ENCODE measurements at places on chromosomes 16 and 17. TPM values are rescaled to one million over a fixed set of nuclear protein-coding genes. Genes with fewer than 3 reads are reported as not detected.

SYCE1L gene
- total RNA-seq, result not detected

SLC38A8 gene
- not detected for total RNA-seq

BEAN1 gene
- 4.1 TPM for total RNA-seq

CLEC18A gene
- total RNA-seq, result not detected

CDH8 gene
- total RNA-seq, result 53.7 TPM

METTL22 gene
- 13.7 TPM for total RNA-seq

CCDC154 gene
- 0.16 TPM for total RNA-seq

MYH8 gene
- 2.0 TPM for total RNA-seq

CCL7 gene
- not detected for total RNA-seq

RCVRN gene
- 0.16 TPM for total RNA-seq

SPHK1 gene
- total RNA-seq, result 0.78 TPM

DNA sequence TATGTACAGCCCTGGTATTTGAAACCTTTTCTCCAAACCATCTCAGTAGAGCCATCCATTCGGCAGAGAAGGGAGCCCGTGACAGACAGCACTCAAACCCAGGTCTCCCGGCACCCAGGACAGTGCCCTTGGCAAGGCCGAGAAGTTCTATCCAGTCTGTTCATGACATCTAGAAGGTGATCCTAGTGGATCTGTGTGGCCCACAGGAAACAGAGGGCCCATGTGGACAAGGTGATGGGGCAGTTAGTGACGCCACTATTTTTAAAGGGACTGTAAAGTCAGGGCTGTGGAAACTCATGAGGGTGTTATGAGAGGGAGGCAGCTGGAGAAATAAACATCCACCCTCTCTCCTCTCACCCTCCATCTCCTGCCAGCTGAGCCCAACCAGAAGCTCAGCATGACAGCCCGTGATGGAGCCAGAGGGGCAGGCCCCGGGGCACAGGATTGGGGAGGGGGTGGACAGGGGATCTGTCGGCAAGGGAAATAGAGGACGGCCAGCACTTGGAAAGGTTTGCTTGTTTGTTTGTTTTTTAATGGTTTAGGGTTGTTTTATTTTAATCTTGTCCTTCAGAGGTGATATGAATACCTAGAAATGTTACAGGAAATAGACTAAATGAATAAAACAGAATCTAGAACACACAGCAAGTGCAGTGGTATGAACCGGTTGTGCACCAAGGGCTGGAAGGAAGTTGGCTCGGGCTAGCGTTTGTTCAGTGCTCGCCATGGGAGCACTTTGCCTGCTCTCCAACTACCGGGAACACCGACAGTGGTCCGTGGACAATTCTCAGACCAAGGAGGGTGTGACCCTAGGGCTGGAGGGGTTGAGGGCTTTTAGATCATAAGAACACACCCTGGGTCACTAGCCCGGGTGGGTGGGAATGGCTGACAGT lies 17.1 kb downstream of the MYLK3 start:
- no peak for DNase-seq

DNA sequence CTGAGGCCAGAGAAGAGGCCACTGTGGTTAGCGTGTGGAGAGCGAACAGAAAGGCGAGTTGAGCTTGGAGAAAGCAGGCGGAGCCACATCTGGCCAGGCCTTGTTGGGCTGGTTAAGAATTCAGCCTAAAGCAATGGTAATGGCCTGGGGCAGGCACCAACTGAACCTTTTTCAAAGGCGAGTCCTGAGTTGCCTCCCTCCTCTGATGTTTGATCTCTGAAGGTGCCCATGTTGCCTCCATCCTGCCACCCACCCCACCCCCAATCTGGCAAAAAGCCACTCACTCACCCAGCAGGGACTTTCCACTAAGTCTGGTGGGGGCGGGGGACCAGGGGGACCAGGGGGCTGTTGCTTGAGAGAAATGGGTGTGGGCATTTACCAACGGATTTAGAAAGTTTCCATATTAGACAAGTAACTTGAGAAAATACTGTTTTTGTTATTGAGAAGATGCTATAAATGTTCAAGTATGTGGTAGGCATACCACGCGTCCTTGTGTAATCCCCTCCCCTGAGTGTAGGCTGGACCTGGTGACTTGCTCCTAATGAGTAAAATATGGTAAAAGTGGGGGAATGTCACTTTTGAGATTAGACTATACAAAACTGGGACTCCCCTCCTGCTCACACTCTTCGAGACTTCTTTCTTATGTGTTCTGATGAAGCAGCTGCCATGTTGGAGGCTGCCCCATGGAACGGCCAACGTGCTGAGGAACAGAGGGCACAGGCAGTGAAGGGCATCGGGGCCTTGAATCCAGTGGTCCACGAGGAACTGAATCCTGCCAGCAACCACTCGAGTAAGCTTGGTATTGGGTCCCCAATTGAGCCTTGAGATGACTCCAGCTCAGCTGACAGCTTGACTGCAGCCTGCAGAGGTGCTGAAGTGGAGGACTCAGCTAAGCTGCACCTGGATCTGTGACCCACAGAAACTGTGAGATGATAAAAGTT lies 29.9 kb upstream of the TNS4 start:
- DNase-seq, result no peak

DNA sequence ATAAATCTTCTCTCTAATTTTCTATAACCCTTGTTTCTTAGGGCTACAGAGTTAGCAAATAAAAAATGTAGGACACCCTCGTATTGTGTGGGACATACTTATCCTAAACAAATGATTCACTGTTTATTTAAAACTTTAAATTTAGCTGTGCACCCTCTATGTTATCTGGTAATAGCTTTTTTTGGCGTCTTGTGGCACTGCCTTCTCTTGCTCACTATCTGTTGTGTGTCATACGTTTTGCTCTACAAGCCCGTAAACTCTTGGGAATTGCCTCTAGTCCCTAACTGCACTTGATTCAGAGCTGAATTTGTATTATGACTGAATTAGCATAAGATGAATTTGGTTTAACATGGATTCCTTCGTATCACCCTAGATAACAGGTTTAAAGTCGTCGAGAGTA lies 144.3 kb upstream of the MYOCD start:
- no peak for DNase-seq

DNA sequence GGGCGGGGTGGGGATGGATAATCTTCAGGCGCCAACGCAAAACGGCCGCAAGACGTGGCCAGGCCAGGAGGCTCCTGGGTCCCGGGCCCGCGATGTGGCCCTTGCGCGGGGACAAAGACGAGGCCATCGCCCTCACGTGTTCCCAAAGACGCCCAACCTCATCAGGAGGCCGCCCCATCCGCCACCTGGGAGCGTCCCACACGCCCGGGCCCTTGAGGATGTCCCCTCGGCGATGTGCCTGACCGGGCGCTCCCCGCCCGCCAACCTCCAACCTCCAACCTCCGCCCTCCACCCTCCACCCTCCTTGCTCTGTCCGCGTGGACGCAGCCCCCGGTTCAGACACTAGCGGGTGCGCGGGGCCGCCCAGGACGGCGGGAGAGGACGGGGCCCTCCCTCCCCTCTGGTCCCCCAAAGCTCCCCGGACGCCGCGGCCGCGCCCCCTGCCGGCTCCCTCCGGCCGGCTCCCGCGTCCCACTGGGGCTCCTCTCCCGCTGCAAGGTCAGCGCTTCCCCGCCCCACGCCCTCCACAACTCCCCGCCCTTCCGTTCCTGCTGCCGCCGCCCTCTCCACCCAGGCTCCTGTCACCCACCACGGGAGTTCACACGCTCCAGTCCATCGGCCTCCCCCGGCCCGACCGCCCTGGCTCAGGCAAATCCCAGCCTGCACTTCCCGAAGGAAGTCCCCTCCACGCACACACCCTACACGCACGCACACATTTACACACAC lies 250.8 kb upstream of the RPL38 start:
- DNase-seq, result no peak

DNA sequence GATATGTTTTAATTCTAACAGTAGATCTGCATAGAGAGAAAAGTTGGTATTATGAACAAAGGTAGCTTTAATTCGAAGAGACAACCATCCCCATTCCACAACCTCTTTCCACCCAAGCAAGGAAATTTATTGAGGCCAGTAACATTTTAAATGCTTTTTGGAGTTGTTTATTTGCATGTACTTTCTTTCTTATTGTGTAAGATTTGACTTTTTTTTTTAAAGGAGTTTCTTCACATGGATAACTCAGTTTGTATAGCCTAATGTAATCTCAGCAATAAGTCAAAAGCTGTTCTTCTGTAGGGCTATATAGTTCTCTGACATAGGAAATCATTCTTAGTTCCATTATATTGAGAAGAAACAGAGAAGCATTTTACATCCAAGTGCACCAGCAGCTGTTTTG lies 163.3 kb downstream of the PRKCA start:
- DNase-seq, result no peak

DNA sequence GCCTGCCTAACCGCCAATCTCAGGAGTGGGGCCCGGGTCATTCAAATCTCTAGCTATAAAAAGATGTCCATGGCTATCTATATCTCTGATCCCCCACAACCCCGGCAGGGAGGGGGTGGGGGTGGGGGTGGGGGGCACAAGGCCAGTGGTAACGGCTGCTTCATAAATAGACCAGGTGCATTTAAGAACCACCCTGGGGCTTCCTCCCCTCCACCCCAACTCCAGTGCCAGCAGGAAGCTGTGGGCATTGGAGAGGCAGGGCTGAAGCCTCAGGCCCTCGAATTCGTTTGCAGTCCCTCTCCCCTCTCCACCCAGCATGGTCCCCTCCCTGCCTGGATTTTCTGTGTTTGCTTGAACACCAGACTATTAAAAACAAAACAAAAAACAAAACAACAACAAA lies 56.0 kb downstream of the RAP1GAP2 start:
- no peak for DNase-seq

GRCh38 chr16:52005551-52005950 lies 541.4 kb downstream of the TOX3 start:
- no peak for DNase-seq

DNA sequence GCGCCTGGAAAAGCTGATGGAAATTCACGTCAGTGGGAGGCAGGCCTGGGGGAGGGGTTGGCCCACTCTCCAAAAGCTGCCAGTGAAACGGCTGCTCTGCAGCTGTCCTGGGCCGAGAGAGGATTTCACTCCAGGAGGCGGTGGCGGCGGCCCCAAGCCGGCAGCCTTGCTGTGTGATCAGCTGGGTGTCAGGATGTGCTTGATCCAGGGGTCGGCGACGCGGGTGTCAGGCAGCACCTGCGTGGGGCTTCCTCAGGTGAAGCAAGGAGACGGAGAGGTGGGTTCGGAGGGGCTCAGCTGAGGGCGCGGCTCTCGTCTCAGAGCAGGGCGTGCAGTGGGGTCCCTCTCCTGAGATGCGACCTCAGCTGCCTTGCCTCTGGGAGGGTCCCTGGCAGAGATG lies 7.0 kb downstream of the CBFA2T3 start:
- DNase-seq, result no peak

GRCh38 chr17:60959696-60960095 lies 282.0 kb downstream of the BCAS3 start:
- no peak for DNase-seq

DNA sequence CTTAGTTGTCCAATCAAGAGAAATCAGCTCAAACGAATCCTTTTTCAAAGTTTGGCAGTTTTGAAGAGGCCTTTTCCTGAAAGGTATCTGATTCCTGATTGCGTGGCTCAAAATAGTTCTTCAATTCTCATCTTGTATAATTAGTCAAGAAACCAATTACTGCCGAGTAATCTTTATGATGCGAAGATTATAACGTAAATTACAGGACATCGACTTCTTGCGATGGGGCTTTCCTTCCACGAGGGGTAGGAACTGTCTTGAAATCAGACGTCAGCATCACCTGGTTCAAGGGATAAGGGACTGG lies 644 bp upstream of the ARL2BP start:
- DNase-seq, result no peak

DNA sequence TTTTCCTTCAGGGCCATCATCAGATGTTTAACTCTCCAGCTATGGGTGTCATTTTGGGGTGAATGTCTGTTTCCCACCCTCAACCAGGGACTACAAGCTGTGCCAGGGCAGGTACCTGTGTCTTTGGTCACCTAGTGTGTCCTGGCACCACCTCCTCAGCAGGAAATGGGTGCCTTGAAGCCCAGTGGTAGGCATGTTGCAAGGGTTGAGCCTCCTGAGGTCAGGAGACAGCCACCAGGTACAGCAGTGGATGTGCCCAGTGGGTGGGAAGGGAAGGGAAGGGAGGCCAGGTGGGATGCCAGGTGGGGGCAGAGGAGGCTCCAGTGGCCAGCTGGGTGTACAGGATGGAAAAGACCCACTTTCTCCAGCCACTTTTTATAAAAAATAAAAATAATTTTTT lies 25.5 kb upstream of the ADORA2B start:
- DNase-seq, result no peak

DNA sequence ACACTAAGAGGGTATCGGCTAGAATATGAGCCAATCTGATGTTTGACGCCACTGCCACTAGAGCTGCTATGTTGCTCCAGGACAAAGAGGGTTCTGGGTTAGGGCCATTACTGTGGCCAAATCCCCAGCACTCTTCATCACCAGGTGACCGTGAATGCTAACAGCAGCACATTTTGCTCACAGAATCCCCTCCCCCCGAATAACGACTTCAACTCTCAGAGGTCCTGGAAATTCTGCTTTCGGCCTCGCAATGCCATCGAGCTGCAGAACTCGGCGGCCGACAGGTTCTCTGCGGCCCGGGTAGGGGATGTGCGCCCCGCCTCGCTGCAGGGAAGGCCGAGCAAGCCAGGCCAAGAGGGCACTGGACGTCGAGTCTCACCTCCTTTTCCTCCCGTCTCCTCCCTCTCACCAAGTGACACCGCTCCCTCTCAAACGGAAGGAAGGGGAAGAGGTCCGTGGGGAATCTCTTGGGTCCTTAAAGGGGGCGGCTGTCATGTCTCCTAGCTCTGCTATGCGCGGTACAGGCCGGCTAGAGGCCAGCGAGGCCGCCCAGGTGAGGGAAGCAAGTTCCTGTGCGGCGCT lies 31.9 kb downstream of the CDK5R1 start:
- DNase-seq, result no peak

DNA sequence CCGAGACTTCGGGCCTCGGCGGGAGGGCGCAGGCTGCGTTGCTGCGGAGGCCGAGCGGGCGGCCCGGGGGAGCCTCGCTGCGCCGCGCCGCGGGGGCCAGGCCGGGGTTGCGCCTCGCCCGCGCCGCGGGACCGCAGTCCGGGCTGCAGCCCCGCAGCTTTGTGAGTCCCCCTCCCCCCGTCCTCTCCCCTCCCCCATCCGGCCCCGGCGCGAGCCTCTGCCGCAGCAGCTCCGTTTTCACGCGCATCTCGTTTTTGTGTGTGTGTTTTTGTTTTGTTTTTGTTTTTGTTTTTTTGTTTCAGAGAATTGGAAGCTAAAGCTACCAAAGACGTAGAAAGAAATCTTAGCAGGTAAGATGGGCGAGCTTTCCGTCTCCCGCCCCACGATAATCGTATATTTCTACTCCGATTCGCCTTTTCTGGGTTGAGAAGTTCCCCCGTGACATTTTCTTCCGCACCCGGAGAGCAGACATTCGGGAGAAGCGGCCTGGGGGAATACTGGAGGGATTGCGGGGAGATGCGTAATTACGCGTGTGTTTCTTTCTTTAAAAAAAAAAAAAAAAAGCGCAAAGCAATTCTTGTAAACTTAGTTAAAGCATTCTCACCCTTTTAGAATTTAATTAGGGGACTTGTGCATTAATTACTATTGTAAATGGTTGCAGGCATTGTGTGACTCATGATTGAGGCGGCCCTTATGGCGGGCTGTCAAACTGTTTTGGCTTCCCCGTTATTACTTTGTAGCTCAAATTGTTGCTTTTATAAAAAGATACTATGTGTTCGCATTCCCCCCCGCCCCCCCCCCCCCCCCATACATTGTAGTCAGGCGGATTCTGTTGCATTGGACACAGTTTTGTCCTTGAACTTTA lies 732 bp downstream of the TNRC6A start:
- DNase-seq, result peak; percentile 21

Measured in occipital lobe (tissue), 3 donors.